ENCODE measurements at places on chromosomes 5 and 9.

DNA sequence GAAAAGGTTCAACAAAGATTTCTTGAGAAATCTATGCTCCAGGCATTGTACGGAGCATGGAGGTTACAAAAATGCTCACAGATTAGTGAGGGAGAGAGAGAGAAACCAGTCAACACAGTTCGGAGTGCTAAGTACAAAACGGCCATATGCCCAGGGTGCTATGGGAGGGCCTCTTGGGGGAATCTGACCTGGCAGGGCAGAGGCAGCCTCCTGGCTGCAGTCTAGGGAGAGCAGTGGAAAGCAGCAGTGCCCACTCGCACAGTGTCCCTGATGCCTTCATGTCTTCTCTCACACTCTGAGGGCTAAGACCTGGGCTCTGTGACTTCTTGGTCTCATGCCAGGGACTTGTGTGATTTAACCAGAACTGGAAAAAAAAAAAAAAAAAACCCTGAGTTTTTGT, 29.8 kb upstream of the SMC5 start:
- peak; percentile 19 for DNase-seq

DNA sequence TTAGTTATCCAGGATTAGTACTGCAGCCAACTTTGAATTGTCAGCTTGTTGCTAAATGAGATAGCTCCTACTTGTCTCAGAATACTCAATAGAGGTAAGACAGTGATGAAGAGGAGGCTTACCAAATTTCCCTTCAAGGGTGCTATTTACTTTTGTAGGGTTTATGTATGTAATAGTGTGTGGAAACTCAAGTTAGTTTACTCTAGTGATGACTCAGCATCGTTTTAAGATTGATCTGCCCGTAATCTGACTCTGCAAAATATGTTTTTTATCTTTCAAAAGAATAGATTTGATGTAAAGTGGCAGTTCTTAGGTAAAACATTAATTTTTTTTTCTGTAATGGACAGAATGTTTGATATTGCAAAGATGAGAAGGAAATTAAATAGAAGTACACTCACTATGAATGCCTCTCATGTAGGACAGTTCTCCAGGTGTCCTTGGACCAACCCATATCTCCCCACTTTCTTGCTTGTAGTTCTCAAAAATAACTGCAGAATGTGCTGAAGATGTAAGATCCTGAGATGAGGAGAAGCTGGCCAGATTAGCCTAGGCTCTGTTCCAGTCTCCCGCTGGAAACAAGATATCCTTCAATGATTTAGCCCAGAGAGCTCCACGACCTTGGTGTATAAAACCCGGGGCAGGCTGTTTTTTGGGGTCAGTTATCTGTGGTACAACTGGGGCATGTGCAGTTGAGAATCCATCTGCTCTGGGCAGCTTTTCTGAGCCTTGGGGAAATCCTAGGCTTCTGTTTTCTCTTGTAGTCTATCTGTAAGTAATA, 24.4 kb upstream of the MROH2B start:
- no peak for DNase-seq

DNA sequence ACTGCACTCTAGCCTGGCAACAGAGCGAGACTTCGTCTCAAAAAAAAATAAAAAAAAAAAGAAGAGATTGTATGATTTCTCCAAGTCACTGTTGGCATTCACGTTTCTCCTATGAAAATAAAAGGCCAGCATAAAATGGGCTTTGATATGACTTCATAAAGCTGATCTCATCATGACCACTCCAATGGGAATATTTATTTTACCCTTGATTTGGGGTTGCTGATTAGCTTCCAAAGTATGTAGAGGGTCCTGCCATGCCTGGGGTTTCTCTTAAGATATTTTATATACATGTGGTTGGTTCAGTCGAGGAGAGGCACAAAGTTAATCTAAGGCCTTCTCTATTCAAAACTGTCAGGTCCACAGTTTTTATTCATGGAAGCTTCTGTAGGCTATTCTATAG, 247.0 kb upstream of the TNC start:
- no peak for DNase-seq

GRCh38 chr5:164860896-164861295, 1355.5 kb downstream of the MAT2B start:
- DNase-seq = no peak

DNA sequence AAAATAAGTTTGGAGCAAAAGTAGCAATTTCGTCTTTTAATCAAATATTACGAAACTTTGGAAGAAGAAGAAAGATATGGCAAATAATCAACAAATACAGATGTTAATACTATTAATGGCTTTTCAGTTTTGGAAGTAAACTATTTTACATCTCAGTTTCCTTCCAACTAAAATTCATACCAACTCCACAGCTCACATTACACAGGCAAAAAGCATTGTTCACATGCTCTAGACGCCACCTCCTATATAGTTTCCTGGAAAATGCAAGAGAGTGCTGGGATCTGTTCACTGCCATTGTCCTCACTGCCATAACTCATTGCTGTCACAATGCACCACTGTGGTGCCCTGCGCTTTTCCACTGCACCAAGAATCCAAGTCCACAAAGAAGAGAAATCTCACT, 149.0 kb upstream of the FTMT start:
- DNase-seq = no peak

DNA sequence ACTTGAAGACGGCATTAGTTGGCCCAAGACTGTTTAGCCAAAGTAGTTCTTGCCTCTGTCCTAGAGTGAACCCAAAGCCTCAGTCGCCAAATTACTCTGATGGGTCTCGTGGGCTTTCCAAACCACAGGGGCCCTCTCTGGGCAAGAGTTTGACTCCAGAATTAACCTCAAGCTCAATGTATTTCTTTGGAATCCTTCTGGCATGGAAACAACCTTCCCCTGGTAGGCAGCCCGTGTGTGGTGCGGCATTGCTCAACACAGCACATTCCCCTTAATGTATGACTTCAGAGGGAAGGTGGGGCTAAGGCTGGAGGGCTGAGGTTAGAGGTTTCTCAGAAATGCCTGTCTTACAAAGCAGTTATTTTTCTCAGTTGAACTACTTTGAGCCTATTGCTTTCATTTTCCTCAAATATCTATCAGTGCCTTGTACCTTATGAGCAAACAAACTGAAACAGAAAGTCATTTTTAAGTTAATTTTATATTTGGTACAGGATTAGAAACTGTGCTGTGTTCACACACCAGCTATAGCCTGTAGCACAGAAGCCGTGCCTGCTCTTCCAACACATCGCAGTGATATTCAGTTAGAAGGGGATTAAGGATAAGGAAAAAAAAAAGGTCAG, 123.9 kb upstream of the HAPLN1 start:
- no peak for DNase-seq

DNA sequence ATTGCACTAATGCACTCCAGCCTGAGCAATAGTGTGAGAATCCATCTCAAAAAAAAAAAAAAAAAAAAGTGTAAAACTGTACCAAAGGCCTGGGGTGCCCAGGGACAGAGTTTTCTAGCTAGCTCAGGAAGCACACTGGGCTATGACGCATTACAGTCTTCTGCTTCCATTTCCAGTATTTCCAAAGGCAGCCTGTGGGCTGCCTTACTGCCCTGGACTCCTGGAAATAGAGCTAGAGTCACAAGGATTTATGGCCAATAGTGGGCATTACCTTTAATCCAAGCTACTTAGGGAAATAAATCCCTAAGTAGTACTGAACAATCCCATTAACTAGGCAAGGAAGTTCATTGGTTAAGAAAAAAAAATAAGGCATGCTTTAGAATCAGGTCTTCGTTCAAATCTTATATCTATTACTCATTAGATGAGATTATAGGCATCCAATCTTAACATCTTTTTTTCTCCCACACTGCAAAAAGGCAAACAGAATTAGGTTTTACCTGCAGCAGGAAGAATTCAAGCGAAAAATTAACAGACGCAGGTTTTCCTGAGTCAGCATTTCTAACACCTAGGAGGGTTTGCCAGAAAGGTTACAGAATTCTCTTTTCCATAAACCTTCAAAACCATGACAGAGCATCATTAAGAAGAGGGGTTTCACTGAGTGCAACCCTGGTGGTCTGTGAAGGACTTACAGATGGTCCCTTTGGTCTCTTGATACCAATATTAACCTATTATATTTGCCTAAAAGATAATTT, 85.6 kb upstream of the CCDC112 start:
- no peak for DNase-seq

GRCh38 chr5:77944757-77945340, 168.7 kb upstream of the TBCA start:
- DNase-seq = no peak

DNA sequence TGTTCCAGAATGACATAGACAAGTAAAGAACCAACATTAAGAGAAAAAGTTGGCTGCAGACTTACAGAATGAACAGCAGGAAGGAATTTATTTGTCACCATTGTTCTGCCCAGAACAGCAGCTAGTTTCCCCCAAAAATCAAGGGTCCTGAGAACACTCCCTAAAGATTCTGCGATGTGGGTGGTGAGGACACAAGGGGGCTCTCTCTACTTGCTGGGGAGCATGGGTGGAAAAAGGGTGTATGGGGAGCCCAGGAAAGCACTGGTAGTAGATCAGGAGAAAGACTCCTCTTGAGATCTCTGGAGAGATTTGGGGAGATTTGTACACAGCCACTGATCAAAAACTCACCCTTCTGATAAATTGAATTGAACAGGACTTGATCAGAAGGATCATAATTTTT, 316.5 kb downstream of the KCTD16 start:
- no peak for DNase-seq

GRCh38 chr9:111759762-111760639, 34.7 kb downstream of the SHOC1 start:
- DNase-seq = no peak

DNA sequence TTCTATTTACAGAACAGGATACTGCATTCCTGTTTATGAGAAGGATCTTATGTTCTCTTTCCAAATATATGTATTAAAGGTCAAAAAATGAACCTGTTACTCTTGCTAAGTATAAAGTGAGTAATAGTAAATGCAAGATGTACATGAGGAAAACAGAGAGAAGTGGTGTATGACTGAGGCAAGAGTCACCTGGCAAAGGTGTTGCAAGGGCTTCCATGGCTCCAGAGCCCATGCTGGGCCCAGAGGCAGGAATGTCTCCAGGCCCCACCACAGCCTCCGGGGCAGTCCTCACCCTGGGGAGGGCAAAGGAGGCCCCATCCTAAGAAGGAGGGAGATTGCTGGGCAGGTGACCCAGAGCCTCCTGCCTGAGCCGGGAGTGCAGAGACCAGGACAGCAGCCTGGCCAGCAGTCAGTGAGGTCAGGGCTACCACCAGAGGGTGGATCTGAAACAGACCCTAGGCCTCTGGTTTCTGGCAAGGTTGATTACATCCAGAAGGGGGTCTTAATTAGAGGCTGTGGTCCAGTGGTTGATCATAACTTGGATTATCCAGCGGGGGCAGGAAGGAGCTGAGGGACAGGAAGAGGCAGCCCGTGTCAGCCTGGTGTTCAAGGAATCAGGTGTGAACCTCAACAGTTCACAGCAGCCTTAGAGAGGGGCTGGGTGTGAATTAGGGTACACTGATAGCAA, 57.3 kb upstream of the CPLX2 start:
- DNase-seq = no peak

GRCh38 chr5:14197056-14197455, 53.9 kb downstream of the TRIO start:
- DNase-seq = no peak

- no peak for DNase-seq
Measured at GRCh38 chr5:154614125-154614524, 136.1 kb upstream of the HAND1 start.

GRCh38 chr5:86175224-86175623, 442.5 kb upstream of the COX7C start:
- no peak for DNase-seq

DNA sequence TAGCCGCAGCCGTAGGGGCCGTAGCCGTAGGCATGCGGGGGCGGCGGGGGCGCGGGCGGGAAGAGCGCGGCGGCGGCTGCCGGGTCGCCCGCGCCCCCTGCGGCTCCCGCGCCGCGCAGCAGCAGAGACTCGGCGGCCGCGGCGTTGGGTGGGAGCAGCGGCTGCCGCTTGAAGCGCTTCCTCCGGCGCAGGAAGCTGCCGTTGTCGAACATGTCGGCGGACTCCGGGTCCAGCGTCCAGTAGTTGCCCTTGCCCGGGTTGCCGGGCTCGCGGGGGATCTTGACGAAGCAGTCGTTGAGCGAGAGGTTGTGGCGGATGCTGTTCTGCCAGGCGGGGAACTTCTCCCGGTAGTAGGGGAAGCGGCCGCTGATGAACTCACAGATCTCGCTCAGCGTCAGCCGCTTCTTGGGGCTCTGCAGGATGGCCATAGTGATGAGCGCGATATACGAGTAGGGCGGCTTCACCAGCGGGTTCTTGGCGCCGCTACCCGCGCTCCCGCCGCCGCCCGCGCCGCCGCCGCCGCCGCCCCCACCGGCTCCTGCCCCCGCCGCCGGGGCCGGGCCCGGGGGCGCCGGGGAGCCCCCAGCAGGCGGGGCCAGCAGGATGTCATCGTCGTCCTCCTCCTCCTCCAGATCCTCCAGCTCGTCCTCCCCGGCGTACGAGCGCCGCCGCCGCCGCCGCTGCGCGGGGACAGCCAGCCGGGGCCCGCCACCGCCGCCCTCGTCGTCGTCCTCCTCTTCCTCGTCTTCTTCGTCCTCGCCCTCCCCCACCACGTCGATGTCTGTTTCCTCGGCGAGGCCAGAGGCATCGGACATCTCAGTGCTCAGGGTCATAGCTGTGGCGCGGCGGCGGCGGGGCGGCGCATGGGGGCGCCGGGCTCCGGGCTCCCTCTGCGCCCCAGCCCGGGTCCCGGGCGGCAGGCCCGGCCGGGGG, 781 bp downstream of the FOXD1 start:
- no peak for DNase-seq

DNA sequence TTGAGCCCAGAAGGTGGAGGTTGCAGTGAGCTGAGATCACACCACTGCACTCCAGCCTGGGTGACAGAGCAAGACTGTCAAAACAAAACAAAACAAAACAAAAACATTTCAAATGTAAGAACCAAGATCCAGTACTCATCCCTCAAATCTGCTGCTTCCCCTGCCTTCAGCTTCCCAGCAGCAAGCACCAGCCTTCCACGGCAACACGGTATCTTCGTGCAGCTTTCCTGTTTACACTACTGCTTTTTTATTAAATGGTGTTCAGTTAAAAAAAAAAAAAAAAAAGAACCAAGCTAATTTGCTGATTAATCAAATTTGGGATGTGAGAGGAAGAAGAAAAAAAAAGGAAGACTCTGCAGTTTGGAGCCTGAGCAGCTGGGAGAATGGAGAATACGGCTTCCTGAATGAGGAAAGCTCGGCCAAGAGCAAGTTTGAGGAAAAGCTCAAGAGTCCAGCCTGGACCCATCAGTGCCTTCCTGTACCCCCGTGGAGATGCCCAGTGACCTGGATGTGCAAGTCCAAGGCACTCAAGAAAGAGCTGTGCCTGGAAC, 28.0 kb upstream of the SLC2A8 start:
- DNase-seq = no peak

All from cerebellar nuclear complex (tissue), 1 donor.